ENCODE measurements at places on chromosomes 12 and 14. TPM values are rescaled to one million over a fixed set of nuclear protein-coding genes. Genes with fewer than 3 reads are reported as not detected.
A peak's percentile ranks its signal among the peaks of the same experiment; 100 is the strongest.

OR4E2 gene
- not detected for total RNA-seq

- H3K36me3 ChIP-seq, result no peaks in the 10 kb centered on the region
- H3K4me1 ChIP-seq, result no peaks in the 10 kb centered on the region
- no peak overlapping the region for H3K4me3 ChIP-seq
- DNase-seq, result no peak
- H3K27me3 ChIP-seq, result no peaks in the 10 kb centered on the region
Measured at GRCh38 chr14:89654998-89655397, 238.0 kb upstream of the FOXN3 start.

GRCh38 chr12:95674631-95675030, 115.9 kb downstream of the NTN4 start:
- no peaks in the 10 kb centered on the region for H3K36me3 ChIP-seq
- H3K4me3 ChIP-seq, result no peak overlapping the region
- H3K4me1 ChIP-seq, result no peaks in the 10 kb centered on the region
- DNase-seq, result no peak
- no peaks in the 10 kb centered on the region for H3K27me3 ChIP-seq
- H3K27ac ChIP-seq, result no peak overlapping the region

- peaks cover 53% of the 10 kb centered on the region for H3K4me1 ChIP-seq
- no peak for DNase-seq
- H3K27ac ChIP-seq, result no peak overlapping the region
- no peaks in the 10 kb centered on the region for H3K27me3 ChIP-seq
- no peak overlapping the region for H3K4me3 ChIP-seq
Measured at GRCh38 chr12:113464452-113464775, 7.3 kb downstream of the LHX5 start.

DNA sequence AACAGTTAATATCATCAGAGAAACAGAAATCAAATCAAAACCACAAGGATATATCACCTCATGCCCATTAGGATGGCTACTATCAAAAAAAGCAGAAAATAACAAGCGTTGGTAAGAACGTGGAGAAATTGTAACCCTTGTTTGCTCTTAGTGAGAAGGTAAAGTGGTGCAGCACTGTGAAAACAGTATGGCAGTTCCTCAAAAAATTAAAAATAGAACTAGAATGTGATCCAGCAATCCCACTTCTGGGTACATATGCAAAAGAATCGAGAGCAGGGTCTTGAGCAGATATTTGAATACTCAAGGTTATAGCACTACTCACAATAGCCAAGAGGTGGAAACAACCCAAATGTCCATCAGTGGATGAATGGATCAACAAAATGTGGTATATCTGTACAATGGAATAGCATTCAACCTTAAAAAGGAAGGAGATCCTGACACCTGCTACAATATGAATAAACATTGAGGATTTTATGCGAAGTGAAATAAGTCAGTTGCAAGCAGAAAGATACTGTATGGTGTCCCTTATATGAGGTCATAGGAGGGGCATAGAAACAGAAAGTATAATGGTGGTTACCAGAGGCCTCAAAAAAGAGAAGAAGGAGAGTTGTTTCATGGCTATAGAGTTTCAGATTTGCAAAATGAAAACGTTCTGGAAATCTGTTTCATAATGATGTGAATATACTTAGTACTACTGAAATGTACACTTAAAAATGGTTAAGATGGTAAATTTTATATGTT, 131.0 kb upstream of the EEA1 start:
- no peaks in the 10 kb centered on the region for H3K27me3 ChIP-seq
- DNase-seq, result no peak
- no peaks in the 10 kb centered on the region for H3K36me3 ChIP-seq

SLC24A4 gene
- not detected for total RNA-seq

FOXN4 gene
- total RNA-seq, result not detected

BHLHE41 gene
- 11.6 TPM for total RNA-seq

DNA sequence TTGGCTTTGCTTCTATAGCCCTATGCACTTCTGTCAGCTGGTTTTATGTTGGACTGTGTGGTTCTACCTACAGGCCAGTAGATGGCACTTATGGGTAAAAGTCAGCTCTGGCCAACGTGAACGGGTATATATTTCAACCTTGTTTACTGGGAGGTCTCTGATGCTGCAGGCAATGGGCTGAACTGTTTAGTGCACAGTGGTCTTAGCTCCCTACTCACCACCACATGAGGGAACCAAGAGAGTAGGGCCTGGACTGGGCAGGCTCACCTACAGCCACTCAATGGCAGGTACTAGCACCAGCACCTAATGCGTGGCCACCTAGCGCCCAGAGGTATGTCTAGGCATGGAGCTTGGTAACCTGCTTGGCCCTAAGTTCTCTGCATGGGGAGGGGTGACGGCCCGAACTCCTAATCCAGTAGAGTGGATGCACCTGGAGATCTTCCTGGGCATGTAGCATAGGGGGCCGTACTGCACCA, 481.8 kb downstream of the TMEM117 start:
- no peak overlapping the region for H3K4me3 ChIP-seq
- H3K27me3 ChIP-seq, result no peaks in the 10 kb centered on the region
- DNase-seq, result no peak
- no peaks in the 10 kb centered on the region for H3K36me3 ChIP-seq
- H3K27ac ChIP-seq, result no peak overlapping the region

GPRC5D gene
- not detected for total RNA-seq

DNA sequence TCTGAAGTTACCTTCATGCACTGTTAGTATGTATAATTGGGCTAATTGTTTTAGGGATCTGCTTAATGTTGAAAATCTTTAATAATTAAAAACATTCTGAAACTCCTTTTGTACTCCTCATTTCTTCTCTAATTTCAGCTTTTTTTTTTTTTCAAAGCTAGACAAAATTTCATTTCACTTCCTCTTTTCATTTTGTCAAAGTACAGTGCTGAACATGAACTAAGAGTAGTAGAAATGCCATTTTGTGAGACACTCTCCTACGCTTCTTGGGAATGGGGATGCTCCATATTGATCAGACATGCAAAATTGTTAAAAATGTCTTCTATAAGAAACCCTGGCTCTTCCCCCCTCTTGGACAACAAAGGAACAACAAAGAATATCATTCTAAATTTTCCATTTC, 1.7 kb downstream of the ABCD2 start:
- H3K4me1 ChIP-seq, result peaks cover 6% of the 10 kb centered on the region
- peak overlapping the region; percentile 46 for H3K4me3 ChIP-seq
- no peaks in the 10 kb centered on the region for H3K36me3 ChIP-seq
- H3K27ac ChIP-seq, result no peak overlapping the region
- no peak for DNase-seq

DNA sequence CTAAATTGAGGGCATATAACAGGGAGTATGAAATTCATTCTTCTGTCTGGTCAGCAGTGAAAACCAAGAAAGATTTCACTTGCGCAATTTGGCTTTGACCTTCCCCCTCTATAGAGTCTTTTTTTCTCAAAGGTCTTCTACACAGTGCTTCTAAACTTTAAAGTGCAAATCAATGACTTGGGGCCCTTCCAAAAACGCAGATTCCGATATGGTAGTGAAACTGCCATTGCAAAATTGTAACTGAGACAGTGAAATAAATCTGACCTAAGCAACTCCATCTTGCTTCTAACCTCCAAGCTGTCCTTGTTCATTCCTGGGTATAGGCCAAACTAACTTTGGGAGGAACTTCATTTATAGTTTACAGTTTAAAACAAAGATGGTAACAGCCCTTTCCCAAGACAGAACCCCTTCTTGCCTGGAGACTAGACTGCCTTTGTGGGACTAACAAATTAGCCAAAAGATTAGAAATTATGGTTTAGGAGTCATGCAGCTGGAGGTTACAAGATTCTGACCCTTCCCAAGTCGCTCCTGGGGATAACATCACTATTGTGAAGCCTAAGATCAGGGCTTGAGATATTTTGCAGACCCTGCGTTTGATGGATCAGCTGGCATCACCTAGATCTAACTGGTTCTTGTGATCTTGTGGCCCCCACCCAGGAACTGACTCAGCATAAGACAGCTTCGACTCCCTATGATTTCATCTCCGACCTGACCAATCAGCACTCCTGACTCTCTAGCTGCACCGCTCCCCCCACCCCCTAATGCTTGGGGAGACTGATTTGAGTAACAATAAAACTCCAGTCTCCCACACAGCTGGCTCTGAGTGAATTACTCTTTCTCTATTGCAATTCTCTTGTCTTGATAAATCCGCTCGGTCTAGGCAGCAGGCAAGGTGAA, 5.0 kb downstream of the SLC25A21 start:
- no peaks in the 10 kb centered on the region for H3K36me3 ChIP-seq
- H3K4me1 ChIP-seq, result no peaks in the 10 kb centered on the region
- H3K27me3 ChIP-seq, result no peaks in the 10 kb centered on the region
- no peak overlapping the region for H3K27ac ChIP-seq
- no peak for DNase-seq

SIX1 gene
- not detected for total RNA-seq

GRCh38 chr14:97218691-97219430, 421.7 kb downstream of the VRK1 start:
- no peaks in the 10 kb centered on the region for H3K27me3 ChIP-seq
- no peaks in the 10 kb centered on the region for H3K4me1 ChIP-seq
- H3K27ac ChIP-seq, result no peak overlapping the region
- H3K4me3 ChIP-seq, result peak overlapping the region; percentile 43

DNA sequence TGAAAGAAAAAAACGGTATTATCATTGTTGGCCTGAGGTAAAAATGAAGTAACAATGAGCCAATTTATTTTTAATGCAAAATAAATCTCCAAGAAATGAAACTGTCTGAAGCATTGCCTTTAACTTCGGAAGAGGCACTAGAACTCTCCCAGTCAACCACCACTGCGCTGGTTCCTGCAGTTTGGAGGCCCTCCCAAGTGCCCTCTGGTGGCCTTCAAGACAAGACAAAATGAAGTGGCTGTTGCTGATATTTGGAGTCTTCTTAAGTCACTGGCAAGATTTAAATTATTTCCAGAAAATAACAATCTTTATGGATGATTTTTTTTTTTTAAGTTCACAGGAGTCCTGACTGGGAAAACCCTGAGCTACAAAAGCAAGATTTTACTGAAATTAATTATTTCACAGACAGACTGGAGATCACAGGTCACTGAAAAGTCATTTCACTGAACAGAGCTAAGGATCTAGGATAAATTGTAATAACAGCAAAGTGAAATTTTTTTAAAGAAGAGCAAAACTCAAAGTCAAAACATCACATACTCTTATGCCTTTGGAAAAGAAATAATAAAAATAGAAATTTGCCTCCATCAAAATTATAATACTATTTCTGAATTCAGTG, 58.2 kb downstream of the DICER1 start:
- no peaks in the 10 kb centered on the region for H3K27me3 ChIP-seq
- DNase-seq, result peak; percentile 65
- H3K36me3 ChIP-seq, result peaks cover 57% of the 10 kb centered on the region
- H3K4me1 ChIP-seq, result no peaks in the 10 kb centered on the region
- H3K27ac ChIP-seq, result no peak overlapping the region
- H3K4me3 ChIP-seq, result no peak overlapping the region

LRRK2 gene
- total RNA-seq, result 6.0 TPM

GRCh38 chr14:104968153-104968527, 10.0 kb downstream of the AHNAK2 start:
- peak overlapping the region; percentile 33 for H3K4me3 ChIP-seq
- H3K27ac ChIP-seq, result peak overlapping the region; percentile 23
- no peaks in the 10 kb centered on the region for H3K36me3 ChIP-seq
- peaks cover 66% of the 10 kb centered on the region for H3K4me1 ChIP-seq

PMEL gene
- total RNA-seq, result 3.5 TPM

NOP9 gene
- total RNA-seq, result 23.9 TPM

DNA sequence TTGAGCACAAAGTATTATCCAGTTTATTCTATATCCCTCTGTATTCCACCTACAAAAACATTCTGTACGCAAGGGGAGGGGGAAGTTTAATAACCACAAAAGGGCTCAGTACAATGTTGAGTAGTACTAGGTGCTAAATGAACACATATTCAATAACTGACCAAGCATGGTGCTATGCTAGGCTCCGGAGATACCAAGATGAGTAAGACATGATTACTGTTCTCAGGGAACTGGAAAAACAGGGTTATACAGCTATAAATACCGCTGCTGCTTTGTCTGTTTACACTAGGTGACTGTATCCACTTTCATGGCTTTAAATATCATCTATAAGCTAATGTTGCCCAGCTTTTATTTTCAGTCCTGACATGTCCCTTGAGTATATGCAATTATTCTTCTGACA, 135.8 kb downstream of the INSM2 start:
- DNase-seq, result no peak
- peak overlapping the region; percentile 11 for H3K27ac ChIP-seq
- H3K27me3 ChIP-seq, result no peaks in the 10 kb centered on the region
- no peaks in the 10 kb centered on the region for H3K4me1 ChIP-seq

DNA sequence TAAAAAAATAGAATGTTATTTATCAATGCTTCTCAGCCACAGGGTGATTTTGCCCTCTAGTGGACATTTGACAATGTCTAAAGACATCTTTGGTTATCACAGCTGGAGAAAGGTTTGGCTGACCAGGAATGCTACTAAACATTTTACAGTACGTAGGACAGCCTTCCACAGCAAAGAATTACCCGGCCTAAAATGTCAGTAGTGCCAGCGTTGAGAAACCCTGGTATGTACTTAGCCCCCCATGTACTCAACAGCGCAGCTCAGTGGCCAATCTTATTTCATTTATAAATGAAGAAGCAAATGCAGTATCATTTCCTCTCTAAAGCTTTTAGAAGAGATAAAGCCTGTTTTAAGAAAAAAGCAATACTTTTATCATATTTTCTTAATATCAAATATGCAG, 5.8 kb downstream of the MARK3 start:
- H3K4me3 ChIP-seq, result no peak overlapping the region
- no peaks in the 10 kb centered on the region for H3K27me3 ChIP-seq
- no peaks in the 10 kb centered on the region for H3K36me3 ChIP-seq
- no peak overlapping the region for H3K27ac ChIP-seq

GRCh38 chr14:82855912-82856391, 1322.3 kb upstream of the SEL1L start:
- no peak overlapping the region for H3K4me3 ChIP-seq
- DNase-seq, result no peak
- H3K36me3 ChIP-seq, result no peaks in the 10 kb centered on the region
- no peaks in the 10 kb centered on the region for H3K27me3 ChIP-seq
- H3K27ac ChIP-seq, result no peak overlapping the region

DNA sequence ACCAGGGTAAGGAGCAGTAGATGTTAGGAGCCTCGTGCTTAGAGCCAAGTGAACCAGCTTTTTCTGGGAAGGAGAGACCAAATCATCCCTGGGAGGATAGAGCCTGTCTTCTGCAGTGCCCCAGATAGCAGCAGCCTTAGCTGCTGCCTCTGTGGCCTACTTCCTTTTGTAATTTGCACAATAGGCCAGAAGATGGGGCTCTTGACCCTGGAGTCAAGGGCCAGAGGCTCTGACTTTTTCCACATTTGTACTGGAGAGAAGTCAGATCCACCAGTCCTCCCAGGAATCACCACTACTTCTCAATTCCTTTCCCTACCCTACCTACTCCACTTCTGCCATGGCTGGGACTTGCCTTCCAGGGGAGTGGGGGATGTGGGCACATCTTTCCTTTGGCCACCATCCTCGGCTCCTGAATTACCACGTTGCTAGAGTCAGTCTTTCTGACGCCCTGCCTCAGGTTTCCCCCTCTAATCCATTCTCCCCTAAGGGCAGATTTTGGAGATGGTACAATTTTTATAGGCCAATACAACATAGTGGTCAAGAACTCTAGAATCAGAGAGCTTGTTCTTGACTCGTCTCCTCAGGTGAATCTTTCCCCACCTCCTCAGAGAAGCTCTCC, 3.3 kb upstream of the SLC4A8 start:
- no peak overlapping the region for H3K4me3 ChIP-seq
- H3K36me3 ChIP-seq, result no peaks in the 10 kb centered on the region
- no peak for DNase-seq
